ENCODE measurements at places on chromosomes 3 and 15. TPM values are rescaled to one million over a fixed set of nuclear protein-coding genes. Genes with fewer than 3 reads are reported as not detected.

Gene MKRN2OS
- total RNA-seq, result not detected

Gene FBXL22
- total RNA-seq, result not detected

Gene TNIK
- total RNA-seq, result 7.0 TPM

Gene KCNH8
- not detected for total RNA-seq

Gene PLSCR2
- not detected for total RNA-seq

Gene ENTPD3
- total RNA-seq, result not detected

Gene ACAN
- not detected for total RNA-seq

Gene NMB
- 3.4 TPM for total RNA-seq

Gene CEMIP
- total RNA-seq, result 2.7 TPM

Gene PLSCR5
- total RNA-seq, result not detected

Gene LMCD1
- 14.5 TPM for total RNA-seq

Gene ZNF619
- total RNA-seq, result 1.7 TPM

Gene ZNF710
- total RNA-seq, result 4.5 TPM

Gene CSPG5
- 1.3 TPM for total RNA-seq

Data from Daoy (cell line).